Hematopoietic multipotent progenitor cell treated with erythropoietin and hydrocortisone succinate and interleukin-3 and kit ligand, for 15 days (in vitro differentiated cells): ENCODE measurements at places on chromosomes 13 and 19.

DNA sequence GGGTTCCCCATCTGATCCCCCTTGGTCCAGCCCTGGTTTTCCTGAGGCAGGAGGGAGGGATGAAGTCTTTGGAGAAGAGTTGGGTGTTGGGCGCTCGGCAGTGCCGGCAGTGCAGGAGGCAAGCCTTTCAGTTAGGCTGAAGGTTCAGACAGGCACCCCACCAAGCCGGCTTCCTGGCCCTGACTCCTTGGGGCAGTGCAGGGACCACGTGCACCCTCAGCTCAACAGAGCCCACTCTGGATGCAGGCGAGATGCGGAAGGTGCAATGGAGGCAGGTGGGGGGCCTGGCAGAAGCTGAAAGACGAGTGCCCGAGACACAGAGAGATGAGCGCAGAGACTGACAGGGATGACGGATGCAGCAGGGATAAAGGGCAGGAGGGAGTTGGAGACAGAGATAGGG, 11.1 kb downstream of the MAMSTR start:
- no peak for DNase-seq

GRCh38 chr19:45439190-45439568, 15.5 kb upstream of the ERCC1 start:
- DNase-seq = no peak

DNA sequence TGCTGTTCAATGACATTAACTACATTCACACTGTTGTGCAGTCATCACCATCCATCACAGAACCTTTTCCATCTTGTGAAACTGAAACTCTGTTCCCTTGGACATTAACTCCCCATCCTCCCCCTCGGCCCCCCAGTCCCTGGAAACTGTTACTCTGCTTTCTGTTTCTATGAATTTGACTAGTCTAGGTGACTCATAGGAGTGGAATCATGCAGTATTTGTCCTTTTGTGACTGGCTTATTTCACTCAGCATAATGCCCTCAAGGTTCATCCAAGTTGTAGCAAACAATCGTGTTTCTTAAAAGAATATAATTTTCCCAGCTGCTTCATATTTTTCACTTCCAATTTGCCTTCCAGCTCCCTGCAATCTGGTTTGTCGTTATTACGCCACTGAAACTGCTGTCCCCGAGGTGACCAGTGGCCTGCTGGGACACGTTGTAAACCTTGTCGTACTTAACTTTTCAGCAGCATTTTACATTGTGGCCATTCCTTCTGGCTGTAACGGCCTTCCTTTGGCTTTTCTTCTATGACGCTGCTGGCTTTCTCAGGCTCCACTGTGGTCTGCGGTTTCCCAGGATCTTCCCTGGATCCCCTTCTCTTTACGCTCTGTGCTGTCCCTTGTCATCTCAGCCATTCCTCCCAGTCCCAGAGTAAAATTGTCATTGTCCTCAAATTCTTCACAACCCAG, 74.0 kb downstream of the DHRS12 start:
- DNase-seq = no peak

- no peak for DNase-seq
Observed at GRCh38 chr13:94427313-94427953, 52.0 kb downstream of the DCT start.

GRCh38 chr13:48448959-48449614, 36.2 kb upstream of the LPAR6 start:
- DNase-seq = no peak

- no peak for DNase-seq
Observed at GRCh38 chr13:52842441-52842840, 6.0 kb downstream of the PCDH8 start.

DNA sequence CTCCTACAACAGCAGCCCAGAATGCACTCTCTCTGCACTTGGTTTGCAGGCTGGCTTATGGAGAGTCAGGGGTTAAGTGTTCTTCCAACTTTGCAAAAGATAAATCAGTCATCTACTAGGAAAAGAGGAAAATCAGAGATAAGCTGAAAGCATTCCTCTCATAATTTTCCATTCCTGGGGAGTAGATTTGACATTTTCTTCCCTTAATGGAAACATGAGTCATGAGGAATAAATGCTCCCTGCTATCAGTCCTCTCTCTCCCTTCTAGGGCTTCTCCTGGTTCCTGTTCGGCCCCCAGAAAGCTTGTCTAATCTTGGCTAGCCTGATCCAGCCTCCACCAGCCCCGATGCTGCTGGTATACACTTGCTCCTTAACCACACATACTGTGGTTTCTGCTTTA, 28.4 kb upstream of the ENOX1 start:
- DNase-seq = no peak

DNA sequence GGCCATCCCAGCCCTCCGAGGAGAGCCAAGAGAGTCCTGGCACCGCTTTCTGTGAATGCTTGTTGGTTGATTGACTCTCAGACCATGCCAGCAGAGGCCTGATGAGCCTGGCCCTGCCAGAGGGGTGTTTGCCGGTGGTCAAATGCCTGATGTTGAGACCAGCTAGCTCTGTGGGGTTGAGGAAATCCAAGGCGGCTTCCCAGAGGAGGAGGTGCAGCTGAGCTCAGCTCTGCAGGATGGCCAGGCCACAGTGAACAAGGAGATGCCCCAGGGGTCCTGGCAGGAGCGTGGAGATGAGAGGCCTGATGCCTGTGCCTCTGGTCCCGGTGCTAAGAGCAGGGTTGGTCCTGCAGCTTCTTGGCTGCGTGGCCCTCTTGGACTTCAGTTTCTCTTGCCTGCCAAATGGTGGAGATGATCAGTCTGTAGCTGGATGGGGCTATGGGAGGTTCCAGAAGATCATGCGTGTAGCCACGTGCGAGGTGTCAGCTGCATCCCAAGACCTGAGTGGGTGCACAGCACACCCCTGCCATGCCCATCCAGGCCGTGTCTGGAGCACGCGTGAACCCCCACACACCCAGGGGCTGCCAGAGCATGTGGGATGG, 16.8 kb downstream of the NFIC start:
- DNase-seq = no peak

GRCh38 chr19:29001141-29001581, 211.8 kb downstream of the UQCRFS1 start:
- DNase-seq = no peak

- no peak for DNase-seq
Observed at GRCh38 chr13:87235621-87236020, 435.6 kb upstream of the SLITRK5 start.

GRCh38 chr13:42392716-42393572, 121.0 kb downstream of the AKAP11 start:
- DNase-seq = no peak

DNA sequence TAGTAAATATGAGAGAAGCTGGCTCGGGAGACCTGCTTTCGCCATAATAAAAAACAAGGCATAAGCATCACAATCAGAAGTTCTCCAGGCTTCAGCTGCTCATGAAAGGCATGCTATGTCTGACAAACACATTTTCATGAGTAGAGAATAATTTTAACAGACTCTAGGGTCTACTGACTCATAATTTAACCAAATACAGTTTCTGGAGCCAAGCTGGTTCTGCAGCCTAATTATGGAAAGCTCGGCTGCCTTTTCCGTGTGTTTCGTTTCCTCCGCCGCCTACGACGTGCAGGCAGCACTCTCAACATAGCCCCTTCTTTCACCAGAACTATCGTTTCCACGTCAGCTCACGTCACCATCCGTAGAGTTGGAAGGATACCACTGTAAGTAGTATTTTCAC, 5.7 kb downstream of the MCF2L start:
- no peak for DNase-seq

- peak; percentile 69 for DNase-seq
Observed at GRCh38 chr19:38263689-38264485, 486 bp upstream of the SPINT2 start.

- peak; percentile 77 for DNase-seq
Observed at GRCh38 chr13:36345438-36346221, 564 bp downstream of the SPART start.

- DNase-seq = no peak
Observed at GRCh38 chr13:47133011-47133445, 236.2 kb upstream of the HTR2A start.

DNA sequence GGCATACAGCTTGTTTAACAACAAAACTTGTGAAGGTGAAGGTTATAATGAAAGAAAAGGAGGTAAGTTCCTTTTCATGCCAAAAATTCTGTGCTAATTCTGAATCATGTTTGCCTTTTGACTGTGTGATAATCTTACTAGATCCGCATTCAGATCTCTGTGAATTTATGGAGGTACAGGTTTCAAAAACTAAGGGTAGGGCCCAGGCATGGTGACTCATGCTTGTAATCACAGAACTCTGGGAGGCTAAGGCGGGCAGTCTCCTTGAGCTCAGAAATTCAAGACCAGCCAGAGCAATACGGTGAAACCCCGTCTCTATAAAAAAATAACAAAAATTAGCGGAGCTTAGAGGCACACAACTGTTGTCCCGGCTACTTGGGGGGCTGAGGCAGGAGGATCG, 45.9 kb downstream of the PCDH9 start:
- no peak for DNase-seq

DNA sequence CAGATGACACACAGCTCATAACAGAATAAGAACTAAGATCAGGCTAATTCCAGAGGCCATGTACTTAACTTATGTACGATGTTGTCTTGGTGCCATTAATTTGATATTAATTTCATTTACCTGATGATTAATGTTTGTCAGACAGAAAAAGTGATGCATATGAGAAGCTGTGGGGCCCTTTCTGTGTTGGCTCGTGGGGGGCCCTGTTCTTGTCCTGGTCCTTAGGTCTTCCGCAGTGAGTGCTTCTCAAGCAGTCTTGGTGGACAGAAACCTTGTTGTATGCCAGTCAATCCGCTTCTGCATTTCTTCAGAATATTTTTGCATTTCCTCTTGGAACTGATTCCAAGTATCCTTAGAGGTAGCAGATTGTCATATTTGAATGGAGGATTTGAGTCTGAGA, 20.2 kb downstream of the SAFB start:
- DNase-seq = no peak

DNA sequence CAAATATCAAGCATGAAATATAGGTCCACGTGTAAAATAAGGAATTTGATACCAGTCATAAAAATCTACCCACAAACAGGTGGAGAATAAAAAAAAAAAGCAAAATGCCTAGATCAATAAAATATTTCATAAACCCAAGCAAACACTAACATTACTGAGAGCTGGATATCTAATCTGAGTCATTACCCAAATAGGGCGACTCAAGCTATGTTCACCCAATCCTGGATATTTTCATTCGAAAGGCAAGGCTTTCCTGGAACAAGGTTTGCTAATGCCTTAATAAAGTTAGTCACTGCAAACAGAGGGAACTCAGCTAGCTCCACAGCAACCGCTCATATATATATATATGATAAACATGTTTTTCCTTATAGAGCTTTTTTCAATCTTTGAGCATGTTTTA, 33.5 kb upstream of the TM9SF2 start:
- DNase-seq = no peak

DNA sequence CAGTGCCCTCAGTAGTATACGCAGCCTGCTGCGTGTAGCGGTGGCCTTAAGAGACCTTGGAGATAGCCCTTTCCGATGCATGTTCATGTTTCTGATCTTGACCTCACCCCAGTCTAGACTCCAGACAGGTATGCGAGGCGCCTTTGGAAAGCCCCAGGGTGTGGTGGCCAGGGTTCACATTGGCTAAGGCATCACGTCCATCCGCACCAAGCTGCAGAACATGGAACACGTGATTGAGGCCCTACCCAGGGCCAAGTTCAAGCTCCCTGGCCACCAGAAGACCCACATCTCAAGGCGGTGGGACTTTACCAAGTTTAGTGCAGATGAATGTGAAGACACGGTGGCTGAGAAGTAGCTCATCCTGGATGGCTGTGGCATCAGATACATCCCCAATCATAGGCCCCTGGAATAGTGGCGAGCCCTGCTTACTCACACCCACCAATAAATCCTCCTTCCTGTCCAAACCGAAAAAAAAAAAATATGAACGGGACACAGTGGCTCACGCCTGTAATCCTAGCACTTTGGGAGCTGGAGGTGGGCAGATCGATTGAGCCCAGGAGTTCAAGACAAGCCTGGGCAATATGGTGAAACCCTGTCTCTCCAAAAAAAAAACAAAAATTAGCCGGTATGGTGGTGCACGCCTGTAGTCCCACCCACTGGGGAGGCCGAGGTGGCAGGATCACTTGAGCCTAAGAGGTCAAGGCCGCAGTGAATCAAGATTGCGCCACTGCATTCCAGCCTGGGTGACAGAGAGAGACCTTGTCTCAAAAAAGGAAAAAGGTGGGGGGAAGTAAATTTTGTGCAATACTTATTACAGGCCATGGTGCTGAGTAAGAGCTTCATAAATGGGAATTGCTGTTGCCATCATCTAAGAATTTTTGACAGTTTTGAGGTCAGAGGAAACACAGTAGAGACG, 12.4 kb upstream of the CBLC start:
- no peak for DNase-seq

DNA sequence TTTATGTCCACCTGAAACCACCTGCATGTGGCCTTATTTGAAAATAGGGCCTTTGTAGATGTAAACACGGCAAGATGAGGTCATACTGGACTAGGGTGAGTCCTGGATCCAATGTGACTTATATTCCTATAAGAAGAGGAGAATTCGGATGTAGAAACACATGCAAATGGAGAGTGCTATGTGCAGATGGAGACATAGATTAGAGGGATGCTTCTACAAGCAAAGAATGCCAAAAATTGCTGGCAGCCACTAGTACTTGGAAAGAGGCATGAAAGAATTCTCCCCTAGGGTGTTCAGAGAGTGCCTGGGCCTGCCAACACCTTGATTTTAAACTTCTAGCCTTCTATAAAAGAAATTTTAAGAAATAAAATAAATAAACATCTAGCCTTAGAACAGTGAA, 226.1 kb downstream of the RFC3 start:
- no peak for DNase-seq

GRCh38 chr13:33487575-33488243, 202.2 kb upstream of the STARD13 start:
- DNase-seq = no peak

- no peak for DNase-seq
Observed at GRCh38 chr19:46356149-46357055, 9.5 kb downstream of the PPP5C start.

DNA sequence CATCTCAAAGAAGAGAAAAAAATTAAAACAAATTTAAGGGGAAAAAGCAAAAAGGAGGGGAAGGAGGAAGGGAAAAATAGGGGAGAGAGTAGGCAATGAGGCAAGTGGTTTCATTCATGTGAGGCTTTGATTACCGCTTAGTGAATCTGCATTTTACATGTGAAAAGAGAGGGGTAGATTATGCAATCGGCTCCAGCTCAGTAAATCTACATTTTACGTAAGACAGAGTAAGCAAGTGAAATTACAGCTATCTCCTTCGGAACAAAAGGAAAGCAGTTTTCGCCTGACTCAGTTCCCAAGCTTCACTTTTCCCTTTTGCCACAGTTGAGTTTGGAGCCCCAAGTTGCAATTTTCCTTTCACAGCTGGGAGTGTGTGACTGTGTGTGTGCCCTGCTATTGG, 16.0 kb upstream of the OLFM2 start:
- DNase-seq = no peak

- no peak for DNase-seq
Observed at GRCh38 chr19:15390814-15391213, 11.2 kb upstream of the AKAP8 start.
